ENCODE measurements at places on chromosomes 5 and 9.

DNA sequence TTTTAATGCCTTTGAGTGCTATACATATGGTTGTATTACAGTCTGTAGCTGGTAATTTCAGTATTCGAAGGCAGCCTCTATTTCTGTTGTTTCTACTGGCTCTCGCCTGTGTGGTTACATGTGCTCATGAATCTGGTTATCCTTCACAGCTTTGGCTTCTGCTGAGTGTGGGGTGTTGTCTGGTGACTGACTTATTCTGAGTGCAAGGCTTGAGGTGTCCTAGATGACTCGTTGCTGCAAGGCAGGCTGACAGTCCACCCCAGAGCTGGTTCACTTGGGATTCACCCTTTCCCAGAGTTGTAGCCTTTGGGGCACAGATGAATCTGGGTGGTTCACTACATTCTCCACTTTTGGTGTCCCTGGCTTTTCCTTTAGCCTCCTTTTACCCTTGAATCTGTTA lies 41.4 kb downstream of the PDE8B start:
- DNase-seq = no peak

GRCh38 chr5:124662181-124662781 lies 84.2 kb downstream of the ZNF608 start:
- DNase-seq = no peak

DNA sequence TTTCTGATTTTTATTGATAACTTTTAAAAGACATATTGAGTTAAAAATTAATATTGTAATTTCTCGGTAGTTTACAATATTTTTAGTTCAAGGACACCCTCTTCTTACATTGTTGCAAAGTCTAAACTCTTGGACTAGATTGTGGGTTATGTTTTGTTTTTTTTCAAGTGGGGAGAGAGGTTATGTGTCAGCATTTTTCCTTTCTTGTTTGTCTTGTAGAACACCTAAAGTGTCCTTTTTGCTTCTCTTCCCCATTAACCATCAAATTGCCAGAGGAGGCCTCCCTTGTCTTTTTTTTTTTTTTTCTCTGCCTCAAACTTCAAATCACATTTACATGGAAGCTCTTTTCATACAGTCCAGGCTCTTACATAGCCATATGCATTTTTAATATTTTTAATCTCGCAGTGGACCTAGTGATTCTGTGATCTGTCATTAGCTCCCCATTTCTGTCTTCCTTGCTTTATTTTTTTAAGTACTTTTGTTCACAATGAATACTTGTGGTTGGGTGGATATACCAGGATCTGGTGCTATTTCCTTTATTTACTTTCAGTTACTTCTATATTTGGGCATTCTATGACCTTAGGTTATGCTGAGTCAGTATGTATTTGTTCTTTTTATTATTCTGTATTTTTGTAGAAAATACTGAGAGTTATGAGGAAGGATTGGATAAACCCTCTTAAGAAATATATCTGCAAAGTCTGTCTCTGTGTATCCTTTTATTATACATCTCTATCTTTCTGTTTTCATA lies 2280.6 kb upstream of the ACO1 start:
- no peak for DNase-seq

GRCh38 chr5:139649082-139649991 lies 1.2 kb downstream of the CXXC5 start:
- DNase-seq = no peak

GRCh38 chr5:151144922-151145321 lies 12.7 kb downstream of the ANXA6 start:
- DNase-seq = no peak

GRCh38 chr5:18761801-18762200 lies 1127.5 kb downstream of the TAF11L14 start:
- no peak for DNase-seq

- DNase-seq = no peak
Observed at GRCh38 chr5:141864371-141865370, 13.5 kb downstream of the PCDH1 start.

DNA sequence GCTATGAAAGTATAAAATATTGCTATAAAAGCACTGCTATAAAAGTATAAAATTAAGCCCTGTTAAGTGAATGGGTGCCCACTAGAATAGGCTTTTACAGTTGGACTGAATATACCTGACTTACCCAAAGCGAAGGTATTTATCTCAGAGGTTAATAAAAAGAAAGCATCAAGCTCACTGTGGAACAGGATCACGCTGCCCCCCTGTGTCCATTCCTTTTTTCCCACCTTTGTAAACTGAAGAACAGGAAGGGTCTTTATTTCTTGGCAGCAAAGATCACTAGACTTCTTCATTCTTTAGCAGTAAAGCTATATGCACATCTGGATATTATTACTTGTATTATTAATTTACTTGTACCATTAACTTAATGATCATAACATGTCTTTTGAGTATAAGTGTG lies 22.1 kb upstream of the PLPP6 start:
- DNase-seq = peak; percentile 39

DNA sequence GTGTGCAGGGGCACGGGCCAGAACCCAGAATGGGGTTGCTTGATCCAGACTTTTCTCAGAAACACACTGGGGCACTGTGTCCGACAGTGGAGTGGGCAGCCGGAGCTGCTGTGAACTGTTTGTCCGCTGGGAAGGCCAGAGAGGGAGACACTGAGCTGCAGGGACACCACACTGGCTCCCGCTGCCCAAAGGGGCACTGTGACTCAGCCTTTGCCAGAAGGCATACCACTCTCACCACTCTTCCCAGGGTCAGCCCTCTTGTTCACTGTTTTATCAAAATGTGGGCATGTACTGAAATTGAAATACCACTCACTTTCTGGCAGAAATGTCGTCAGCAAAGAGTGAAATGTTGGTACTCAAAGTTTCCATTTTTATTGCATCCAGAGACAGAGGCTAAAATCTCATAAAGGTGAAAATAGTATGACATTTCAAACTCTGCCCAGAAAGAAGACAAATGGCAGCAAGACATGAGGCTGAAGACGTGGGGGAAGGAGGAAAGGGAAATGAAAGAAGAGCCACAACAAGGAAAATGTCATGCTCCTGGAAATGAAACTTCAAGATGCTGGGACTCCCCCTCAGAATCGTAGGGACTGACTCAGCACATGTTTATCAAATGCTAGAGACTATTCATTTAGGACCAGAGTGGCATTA lies 4.5 kb upstream of the IL7R start:
- DNase-seq = peak; percentile 59

DNA sequence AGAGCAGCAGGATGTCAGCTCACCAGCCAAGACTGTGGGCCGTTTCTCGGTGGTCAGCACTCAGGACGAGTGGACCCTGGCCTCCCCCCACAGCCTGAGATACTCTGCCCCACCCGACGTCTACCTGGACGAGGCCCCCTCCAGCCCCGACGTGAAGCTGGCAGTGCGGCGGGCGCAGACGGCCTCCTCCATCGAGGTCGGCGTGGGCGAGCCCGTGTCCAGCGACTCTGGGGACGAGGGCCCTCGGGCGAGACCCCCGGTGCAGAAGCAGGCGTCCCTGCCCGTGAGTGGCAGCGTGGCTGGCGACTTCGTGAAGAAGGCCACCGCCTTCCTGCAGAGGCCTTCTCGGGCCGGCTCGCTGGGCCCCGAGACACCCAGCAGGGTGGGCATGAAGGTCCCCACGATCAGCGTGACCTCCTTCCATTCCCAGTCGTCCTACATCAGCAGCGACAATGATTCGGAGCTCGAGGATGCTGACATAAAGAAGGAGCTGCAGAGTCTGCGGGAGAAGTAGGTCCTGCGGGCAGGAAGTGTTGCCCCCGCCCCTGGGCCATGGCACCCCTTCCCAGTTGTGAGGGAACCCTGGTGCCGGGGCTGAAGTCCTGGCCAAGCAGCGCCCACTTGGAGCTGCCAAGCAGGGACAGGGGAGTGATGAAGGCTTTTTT lies 108.9 kb downstream of the WNK2 start:
- DNase-seq = no peak

GRCh38 chr5:97528941-97529340 lies 345.9 kb upstream of the RIOK2 start:
- no peak for DNase-seq

DNA sequence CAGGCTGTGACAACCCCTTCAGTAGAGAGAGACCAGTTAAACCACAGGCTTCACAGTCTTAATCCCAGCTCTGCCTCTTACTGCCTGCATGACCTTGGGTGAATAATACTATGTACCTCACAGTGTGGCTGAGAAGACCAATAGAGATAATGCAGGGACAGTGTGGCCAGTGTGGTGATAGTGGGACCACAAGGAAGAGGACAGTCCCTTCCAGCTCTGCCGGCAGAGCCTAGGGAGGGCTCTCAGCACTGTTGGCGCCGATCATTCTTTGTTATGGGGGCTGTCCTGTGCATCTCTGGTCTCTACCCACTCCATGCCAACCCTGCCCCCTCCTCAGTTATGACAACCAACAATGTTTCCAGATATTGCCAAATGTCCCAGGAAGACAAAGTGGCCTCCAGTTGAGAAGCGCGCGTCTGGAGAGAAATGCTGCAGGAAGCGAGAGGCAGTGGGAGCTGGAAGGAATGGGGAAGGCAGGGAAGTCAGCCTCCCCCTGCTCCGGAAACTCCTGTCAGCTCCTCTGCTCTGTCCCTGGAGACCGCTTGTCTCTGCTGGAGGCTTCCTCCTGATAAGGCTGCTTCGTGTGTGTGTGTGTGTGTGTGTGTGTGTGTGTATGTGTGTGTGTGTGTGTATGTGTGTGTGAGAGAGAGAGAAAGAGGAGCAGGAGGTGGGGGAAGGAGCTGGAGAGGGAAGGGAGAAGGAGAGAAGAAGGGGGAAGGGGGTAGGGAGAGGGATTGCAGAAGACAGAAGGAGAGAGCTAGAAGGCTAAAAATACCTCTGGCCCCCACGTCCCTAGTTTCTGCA lies 31.8 kb upstream of the FABP6 start:
- no peak for DNase-seq

DNA sequence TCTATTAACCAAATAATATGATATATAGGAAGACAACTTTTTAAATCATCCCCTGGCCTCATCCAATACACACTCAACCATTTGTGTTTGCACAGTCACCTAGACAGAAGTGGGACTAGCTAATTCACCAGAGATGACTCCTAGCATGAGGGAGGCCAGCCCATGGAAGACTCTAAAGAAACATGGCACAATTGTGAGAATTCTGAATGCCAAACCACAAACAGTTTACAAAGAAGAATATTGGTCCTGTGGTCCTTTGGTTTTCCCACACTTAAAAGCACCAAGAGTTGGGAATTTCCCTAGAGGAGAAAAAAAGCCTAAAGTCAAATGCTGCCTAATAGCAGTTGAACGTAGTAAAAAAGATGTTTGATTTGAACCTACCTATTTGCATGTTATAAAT lies 609.9 kb downstream of the ACTL7B start:
- DNase-seq = no peak

- no peak for DNase-seq
Observed at GRCh38 chr5:675111-675870, 17.9 kb downstream of the TPPP start.

DNA sequence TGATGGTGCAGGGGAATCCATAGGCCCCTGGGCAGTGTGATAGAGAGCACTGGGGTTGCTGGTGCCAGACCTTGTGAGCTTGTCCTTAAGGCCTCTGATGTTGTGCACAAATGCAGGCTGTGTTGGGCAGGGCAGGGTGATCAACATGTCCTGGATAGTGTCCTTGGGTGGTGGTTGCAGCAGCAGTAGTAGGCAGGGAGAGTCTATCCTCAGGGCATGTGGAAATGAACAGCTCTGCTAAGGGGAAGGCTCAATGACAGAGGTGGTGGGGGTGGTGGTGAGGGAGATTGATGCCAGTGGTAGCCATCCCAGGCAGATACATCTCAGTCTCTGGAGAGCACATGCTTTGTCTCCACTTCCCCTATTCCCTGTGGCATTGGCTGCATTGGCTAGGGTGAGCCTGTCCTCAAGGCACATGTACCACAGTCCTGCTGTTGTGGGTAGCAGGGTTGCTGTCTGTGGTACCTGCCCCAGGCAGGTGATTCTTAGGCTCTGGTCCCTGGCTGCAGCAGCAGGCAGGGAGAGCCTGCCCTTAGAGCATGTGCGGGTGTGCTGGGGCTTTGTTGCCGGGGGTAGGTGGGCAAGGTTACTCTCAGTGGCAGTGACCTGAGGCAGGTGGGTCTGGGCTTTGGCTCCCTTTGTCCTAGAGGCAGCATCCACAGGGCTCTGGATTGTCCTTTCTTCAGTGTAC lies 111.1 kb downstream of the WDR70 start:
- DNase-seq = no peak
